ENCODE measurements at places on chromosomes 7 and 10.

DNA sequence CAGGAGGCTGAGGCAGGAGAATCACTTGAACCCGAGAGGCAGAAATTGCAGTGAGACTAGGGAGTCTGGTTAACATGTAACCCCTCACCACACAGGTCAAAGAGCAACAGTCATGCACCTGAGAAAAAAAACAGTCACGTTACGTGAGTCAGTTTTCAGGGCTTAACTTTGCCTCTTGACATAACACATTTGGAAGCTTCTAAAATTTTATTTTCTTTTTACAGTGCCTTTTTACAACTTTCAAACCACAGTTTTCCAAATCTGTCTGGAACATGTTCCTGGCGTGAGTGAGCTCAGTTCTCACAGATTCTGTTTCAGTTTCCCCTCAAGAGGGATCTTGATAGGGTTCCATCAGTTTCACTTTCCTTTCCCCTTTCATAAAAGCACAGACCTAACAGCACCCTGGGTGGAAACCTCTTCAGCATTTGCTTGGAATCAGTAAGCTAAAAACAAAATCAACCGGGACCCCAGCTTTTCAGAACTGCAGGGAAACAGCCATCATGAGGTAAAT is 4.4 kb downstream of the IFIT3 start:
- peak; percentile 27 for DNase-seq

- DNase-seq, result no peak
These were observed 39.5 kb downstream of the WNT2 start for GRCh38 chr7:117283371-117283770.

DNA sequence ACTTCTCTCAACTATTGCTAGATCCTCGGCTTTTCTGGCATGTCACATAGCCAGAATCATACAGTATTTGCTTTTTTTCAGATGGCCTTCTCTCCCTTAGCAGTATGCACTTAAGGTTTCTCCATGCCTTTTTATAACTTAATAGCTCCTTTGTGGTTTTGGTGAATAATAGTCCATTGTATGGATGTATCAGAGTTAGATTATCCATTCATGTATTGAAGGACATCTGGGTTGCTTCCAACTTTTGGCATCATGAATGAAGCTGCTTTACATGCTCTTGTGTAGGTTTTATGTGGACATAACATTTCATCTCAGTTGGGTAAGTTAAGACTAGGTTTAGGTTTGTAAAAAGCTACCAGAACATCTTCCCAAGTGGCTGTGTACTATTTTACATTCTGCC is 4.6 kb downstream of the ATP5F1C start:
- no peak for DNase-seq

- no peak for DNase-seq
These were observed 15.8 kb upstream of the UBE3C start for GRCh38 chr7:157122800-157123495.

DNA sequence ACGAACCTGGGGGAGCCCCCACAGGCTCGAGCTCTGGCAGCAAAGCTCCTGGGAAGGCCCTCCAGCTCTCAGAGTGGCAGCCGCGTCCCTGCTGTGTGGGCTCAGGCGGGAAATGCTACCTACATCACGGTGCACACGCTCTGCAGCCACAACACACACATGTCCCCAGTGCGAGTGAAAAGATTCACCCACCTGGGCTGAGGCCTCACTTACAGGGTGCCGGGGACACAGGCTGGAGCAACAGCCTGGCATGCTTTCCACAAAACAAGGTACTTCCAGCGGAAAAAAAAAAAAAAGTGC is 410.4 kb upstream of the FOXK1 start:
- no peak for DNase-seq

DNA sequence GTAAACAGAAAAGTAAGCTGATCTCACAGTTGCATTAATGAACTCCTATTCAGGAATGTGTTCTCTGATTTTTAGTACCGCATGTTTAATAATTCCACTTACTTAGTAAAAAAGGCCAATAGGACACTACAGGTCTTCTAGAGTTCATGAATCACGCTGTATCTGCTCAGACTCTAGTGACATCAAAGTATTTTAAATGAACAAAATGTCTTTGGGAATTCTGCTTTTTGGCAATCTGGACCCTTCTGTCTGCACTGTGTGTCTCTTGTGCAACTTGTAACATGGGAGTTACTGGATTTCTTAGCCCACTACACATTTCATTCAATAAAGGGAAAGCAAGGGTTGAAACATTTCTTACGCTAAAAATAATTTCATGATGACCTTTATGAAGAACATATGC is 50.2 kb downstream of the RABGEF1 start:
- no peak for DNase-seq

- DNase-seq, result no peak
These were observed 31.2 kb upstream of the SRGN start for GRCh38 chr10:69056536-69057260.

- DNase-seq, result no peak
These were observed 178.3 kb downstream of the SKIDA1 start for GRCh38 chr10:21347043-21347784.

DNA sequence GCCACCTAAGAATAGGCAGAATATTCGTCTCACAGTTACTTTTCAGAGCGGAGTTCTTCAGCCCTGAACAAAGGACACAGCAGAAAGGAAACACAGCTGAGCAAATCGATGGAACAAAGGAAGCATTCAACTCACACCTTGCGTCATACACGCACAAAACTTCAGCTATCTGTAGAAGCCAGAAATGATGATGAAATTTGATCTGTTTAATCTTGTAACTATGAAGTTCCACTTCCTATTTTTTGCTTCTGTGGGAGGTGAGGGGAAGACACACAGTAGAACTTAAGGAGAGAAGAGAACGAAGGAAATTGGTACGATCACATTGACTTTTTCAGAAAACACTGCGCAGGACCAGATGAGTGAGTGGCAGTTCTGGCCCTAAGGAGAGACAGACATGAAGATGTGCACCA is 26.2 kb downstream of the FAM171A1 start:
- no peak for DNase-seq

DNA sequence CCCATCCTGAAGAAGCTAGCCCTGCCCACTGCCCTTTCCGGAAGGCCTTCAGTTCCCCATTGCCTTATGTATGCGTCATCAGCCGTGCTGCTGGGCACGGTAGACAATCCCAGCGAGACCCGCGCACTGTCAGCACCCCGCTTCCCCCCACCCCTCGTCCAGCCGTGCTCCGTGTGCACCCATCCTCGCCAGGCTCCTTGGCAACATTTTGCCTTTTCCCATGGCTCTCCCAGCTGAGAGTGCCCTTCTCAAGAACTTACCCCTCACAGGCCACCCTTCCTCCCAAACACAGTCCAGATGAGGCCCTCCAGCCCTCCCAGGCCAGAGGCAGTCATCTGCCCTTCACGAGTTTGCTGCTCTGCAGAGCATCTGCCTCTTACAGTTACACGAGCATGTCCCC is 633.8 kb upstream of the FOXK1 start:
- DNase-seq, result no peak

DNA sequence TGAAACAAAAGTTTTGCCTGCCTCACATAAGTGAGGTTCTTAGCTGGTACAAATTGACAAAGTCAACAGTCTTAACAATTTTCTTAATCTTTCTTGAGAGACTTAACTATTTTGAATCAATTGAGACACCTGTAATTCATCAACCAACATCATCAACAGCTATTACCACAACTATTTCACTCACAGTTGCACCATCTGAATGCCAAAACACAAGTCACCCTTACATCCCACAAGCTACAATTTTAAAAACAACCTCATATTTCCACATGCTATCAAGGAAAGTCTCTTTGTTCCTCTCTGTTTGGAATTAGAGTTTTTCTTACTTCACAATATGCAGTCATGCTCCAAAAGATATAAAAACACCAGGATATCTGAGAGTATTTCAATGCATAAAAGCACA is 4.9 kb downstream of the SMURF1 start:
- no peak for DNase-seq

DNA sequence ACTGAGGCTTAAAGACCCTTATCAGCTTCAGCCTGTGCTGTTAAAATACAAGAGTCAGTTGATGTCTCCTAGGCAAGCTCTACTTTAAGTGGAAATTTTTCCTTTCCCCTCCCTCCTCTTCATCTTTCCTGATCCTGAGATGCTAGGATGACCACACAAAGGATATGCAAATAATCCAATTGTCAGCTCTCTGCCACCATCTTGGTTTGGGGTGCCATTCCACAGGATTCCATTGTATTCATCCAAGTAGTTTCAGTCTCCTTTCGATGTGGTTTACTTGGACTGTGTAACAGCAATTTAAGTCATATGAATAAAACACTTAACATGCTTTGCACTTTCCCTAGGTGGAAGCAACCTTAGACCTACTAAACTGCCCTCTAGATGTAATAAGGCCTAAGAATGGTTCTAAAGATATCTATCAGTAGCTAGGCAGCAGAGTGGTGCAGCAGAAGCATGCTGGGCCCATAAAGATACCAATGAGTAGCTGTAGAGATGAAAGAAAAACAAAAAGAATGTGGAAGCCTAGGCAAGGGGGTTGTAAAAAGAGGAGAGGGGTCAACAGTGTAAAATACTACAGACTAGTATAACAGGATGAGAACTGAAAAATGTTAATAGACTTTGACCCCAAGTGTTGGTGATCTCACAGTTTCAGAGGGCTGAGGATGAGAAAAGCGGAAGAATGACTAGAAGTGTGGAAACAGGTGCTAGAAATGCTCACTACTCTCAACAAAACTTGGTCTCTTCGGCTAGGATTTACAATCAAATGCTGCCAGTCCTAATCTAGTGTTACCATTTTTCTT is 2.4 kb upstream of the CFAP69 start:
- no peak for DNase-seq

- peak; percentile 51 for DNase-seq
These were observed 13.6 kb downstream of the TTYH3 start for GRCh38 chr7:2645274-2645868.

GRCh38 chr10:104274762-104275721 is 6.1 kb downstream of the GSTO2 start:
- peak; percentile 60 for DNase-seq

DNA sequence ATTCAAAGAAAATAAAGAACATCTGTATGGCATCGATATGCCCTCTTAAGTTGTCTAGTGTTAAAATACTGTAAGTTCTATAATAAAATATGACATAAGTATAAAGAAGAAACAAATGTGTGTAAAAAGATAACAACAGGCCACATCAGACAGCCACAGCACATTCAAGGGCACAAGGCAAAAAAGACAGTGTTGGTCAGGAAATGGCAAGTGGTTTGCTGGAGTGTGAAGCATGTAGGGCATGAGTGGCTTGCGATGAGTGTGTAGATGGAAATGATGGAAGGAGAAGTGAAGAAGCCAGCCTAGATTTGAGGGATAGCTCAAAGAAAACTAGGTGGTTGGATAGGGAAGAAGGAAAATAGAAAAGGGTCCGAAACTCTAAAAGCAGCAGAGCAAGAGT is 341.6 kb downstream of the CRPPA start:
- no peak for DNase-seq

- no peak for DNase-seq
These were observed 48.4 kb downstream of the UNC5B start for GRCh38 chr10:71260622-71261325.

Measured in activated T-cell treated with anti-CD3 and anti-CD28 coated beads, Interleukin-2, amount 50 U/mL, for 72 hours (primary cell).